ENCODE measurements at places on chromosomes 7 and 10.

DNA sequence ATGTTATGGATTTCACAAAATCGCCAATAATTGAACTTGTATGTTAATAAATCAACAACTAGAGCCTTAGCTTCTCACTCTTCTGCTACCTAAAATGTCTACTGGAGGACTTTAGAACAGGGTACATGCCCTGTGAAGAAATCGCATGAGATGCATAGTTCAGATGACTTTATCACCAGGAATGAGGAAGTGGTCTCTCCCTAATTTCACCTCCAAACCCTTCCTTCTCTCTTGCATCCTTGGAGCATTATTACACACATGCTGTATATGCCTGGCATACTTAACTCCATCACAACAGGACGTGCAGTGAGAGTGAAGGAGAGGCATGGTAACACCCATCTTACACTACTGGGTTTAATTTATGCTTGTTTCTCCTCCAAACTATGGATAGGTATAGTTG, 27.8 kb downstream of the RHEB start:
- no peak for DNase-seq

DNA sequence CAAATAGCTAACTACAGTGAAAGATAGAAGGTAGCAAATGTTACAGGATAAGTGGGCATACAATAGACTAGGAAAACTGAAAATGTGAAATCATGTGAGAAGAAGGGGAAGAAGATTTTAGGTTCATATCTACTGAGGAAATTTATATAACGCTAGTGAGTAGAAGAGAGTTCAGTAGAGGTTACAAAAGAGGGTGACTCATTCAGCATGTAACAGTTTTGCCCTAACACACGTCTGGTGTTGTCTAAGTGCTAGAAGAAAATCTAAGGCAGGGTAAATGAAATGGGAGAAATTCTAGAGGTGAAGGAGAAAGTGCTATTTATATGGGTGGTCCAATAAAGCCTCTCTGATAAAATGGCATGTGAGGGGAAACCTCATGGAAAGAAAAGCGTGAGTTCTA, 731.4 kb upstream of the POT1 start:
- no peak for DNase-seq

GRCh38 chr7:157177983-157178381, 39.3 kb downstream of the UBE3C start:
- no peak for DNase-seq

GRCh38 chr7:133980804-133981203, 146.3 kb upstream of the LRGUK start:
- DNase-seq = no peak

DNA sequence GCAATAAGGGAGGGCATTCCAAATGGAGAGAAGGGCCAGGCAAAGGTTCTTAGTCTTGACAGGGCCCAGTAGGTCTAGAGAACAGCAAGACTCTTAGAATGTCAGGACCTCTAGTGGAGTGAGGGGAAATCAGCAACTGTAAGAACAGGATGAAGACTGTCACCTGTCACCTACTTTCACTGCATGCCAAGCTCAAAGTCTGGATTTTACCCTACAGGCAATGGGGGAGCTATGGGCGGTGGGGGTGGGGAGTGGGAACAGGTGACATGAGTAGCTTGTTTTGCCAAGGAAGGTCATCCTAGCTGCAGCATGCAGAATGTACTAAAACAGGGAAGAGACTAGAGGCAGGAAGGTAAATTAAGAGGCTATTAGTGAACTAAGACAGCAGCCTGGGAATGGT, 18.3 kb downstream of the GOT1 start:
- DNase-seq = no peak

GRCh38 chr10:101280511-101280910, 51.2 kb upstream of the LBX1 start:
- DNase-seq = no peak

DNA sequence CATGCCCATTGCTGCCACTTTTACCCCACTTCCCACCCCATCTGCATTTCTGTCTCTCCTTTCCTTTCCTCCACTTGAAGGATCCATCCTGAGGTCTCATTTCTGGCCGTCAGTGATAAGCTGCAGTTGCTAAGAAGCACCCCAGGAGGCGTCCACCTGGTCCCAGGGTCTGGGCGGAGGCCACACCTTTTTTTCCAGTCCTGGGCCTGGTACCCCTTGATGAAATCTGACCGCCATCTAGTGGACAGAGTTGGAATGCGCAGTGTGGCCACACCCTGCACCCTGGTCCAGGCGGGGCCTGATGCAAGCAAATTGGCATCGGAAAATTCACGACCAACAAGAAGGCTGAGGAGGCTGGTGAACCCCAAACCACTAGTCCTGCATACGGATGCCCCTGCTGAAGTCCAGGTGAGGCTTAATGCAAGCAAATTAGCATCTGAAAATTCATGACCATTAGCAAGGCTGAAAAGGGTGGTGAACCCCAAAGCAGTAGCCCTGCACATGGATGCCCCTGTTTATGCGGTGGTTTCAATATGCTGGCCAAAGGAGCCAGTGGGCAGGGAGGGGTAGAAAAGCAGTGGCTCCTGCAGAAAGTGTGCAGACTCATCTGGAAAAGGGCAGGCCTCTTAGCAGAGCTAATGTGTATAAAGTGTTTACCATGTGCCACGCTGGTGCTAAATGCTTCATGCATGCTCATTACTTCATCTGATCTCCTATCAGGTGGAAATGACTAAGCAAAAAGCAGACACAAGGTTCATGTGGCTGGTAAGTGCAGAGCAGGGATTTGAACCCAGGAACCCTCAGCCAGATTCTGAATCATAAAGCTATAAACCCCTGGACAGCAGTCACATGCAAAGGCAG, 43.2 kb downstream of the GPAM start:
- DNase-seq = peak; percentile 36

GRCh38 chr7:135922263-135922662, 54.9 kb downstream of the MTPN start:
- no peak for DNase-seq

- no peak for DNase-seq
Observed at GRCh38 chr10:123841560-123841959, 50.0 kb downstream of the CPXM2 start.

- DNase-seq = no peak
Observed at GRCh38 chr7:21146642-21147423, 281.1 kb upstream of the SP4 start.

GRCh38 chr10:74934100-74934812, 107.9 kb downstream of the KAT6B start:
- DNase-seq = no peak

DNA sequence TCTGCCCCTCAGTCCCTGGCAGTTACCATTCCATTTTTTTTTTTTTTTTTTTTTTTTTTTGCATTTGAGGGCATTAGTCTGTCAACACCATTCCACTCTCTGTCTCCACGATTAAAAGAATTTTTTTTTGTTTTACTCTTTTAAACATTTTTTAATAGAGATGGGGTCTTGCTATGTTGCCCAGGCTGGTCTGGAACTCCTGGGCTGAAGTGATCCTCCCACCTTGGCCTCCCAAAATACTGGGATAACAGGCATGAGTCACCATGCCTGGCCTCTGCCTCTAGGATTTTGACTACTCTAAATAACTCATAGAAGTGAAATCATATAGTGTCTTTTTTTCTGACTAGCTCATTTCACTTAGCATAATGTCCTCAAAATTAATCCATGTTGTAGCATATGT, 16.5 kb upstream of the CLDN3 start:
- no peak for DNase-seq

DNA sequence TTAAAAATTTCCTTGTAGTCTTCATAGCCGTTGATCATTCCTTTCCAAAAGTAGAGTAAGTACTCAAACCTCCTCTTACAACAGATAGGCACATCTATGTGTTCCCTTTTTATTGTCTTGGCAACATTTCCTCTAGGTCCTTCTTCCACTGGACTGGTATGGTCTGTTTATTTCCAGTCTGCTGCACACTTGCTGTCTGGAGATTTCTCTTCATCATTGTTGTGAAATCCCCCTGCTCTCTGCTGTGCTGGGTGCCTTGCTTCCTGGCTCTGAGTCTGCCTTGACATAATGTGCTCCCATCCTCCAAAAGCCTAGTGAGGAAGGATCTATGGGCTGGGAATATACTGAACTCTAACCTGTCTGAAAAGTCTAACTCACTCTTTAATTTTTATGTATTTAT, 545.3 kb upstream of the VSTM2A start:
- DNase-seq = no peak

- peak; percentile 68 for DNase-seq
Observed at GRCh38 chr10:28503114-28503513, 29.8 kb upstream of the WAC start.

- no peak for DNase-seq
Observed at GRCh38 chr7:110448918-110449317, 642.0 kb upstream of the LRRN3 start.

DNA sequence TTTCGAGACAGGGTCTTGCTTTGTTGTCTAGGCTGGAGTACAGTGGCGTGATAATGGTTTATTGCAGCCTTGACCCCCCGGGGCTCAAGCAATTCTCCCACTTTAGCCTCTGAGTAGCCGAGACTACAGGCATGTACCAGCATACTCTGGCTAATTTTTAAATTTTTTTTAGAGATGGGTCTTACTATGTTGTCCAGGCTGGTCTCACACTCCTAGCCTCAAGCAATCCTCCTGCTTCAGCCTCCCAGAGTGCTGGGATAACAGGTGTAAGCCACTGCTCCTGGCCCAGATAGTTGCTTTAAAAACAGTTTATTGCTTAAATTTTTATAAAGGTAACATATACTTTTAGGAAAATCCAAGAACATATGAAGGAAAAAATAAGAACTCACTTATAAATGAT, 26.3 kb downstream of the NEURL1 start:
- no peak for DNase-seq

DNA sequence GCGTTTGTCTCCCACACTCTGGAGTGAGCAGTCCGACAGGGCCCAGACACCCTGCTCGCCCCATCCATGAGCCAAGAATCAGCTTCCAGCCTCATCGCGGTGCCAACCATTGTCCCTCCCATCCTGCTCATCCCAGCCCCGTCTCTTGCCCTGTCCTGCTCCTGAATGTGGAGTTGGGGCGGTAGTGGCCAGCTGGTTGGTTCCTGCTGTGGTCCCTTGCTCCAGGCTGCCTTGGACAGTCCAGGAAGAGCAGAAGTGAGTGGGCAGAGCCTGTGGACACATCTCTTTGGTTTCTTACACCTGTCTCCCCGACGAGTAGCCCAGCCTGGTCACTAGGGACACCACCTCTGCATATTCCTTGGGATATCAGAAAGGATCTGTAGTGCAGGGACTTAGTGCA, 63.9 kb downstream of the CDH23 start:
- DNase-seq = no peak

- no peak for DNase-seq
Observed at GRCh38 chr7:111780527-111780926, 218.2 kb upstream of the IMMP2L start.

- DNase-seq = no peak
Observed at GRCh38 chr10:98466861-98467505, 20.2 kb upstream of the HPS1 start.

- DNase-seq = no peak
Observed at GRCh38 chr10:101839416-101840063, 4.1 kb downstream of the KCNIP2 start.

All from NCI-H2081 treated with DMSO at 0.1 percent for 48 hours (cell line).